ENCODE measurements at places on chromosomes 5 and 9. TPM values are rescaled to one million over a fixed set of nuclear protein-coding genes. Genes with fewer than 3 reads are reported as not detected.
A peak's percentile ranks its signal among the peaks of the same experiment; 100 is the strongest.

DNA sequence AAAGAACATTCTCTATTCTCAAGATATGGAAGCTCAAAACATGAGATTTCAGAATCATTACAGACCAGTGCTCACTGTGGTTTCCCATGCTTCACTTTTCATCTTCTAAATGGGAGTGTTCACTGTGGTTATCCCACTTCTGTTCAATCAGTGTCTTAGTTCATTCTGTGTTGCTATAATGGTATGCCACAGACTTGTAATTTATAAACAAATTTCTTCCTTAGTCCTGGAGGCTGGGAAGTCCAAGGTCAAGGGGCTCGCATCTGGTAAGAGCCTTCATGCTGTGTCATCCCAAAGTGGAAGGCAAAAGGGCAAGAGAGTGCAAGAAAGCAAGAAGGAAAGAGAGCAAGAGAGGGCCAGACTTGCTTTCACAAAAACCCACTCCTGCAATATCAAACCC is 146.3 kb downstream of the TTC39B start:
- H3K27me3 ChIP-seq: no peaks in the 10 kb centered on the region
- peak overlapping the region; percentile 43 for H3K27ac ChIP-seq
- peaks cover 20% of the 10 kb centered on the region for H3K4me1 ChIP-seq
- no peaks in the 10 kb centered on the region for H3K36me3 ChIP-seq
- no peak overlapping the region for H3K4me3 ChIP-seq
- no peak for DNase-seq

DNA sequence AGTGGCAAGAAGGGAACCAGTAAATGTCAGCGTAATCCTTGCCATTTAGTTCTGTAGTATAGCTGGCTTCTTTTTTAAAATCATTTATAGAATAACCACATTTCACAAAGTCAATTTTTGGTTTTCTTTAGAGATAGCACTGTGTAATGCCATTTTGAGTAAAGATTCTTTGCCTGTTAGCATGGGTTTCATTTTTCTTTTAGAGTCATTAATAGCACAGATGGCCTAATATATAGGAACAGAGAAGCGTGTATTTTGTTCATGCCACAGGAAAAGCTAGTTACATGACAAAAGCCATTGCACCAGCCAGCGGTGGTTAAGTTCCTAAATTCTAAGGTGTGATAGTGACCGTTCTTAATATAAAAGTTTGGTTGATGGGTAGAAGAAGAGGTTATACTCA is 1363.9 kb downstream of the MAT2B start:
- H3K36me3 ChIP-seq: peaks cover 3% of the 10 kb centered on the region
- H3K27ac ChIP-seq: no peak overlapping the region
- no peaks in the 10 kb centered on the region for H3K27me3 ChIP-seq
- H3K4me1 ChIP-seq: no peaks in the 10 kb centered on the region

GRCh38 chr9:33320230-33320567 is 29.9 kb downstream of the NFX1 start:
- H3K27ac ChIP-seq: no peak overlapping the region
- peaks cover 30% of the 10 kb centered on the region for H3K36me3 ChIP-seq
- DNase-seq: no peak
- H3K4me3 ChIP-seq: no peak overlapping the region

IGFBPL1 gene
- 63.8 TPM for total RNA-seq

DNA sequence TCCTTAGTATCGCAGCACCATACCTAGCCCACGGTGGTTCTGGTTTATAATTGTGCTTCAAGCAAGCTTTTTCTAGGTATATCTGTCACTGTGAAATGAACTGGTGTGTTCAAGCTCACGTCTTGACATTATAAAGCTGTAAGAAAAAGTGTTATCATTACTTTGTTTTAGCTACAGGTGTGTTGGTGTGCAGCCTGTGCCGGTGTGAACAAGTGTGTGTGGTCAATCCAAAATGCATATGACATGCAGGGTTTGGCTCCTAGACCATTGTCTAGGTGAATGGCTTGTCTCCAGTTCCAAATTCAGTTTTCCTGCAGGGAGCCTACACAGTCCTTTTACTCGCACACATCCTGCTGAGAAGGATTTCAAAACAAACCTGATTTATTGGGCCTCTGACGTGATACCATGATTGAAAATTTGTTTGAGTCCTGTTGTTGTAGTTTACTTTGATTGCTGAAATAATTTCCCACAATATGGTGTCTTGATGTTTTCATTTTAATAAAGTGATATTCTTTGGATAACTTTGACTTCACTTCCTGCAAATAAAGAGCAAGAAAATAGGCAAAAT is 3.7 kb downstream of the LSM11 start:
- no peak for DNase-seq
- no peaks in the 10 kb centered on the region for H3K36me3 ChIP-seq
- H3K27ac ChIP-seq: no peak overlapping the region
- peak overlapping the region; percentile 47 for H3K4me3 ChIP-seq

DNA sequence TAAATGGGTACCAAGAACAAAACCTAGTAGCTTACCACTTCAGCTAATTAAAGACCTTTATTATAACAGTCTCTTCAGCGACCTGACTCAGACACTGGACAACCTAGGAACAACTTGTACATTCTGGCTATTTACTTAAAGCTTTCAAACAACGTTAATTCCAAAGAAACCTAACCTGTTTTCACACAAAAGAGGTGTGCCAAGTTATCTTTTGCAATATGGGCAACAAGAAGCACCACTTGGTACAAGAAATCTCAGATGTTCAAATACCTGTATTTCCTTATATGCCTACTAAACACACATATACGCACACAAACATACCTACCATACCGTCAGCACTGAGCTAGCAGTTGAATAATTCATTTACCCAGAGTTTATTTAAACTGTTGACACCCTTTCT is 23.0 kb downstream of the RNF145 start:
- DNase-seq: no peak
- peaks cover 26% of the 10 kb centered on the region for H3K4me1 ChIP-seq
- H3K36me3 ChIP-seq: peaks cover 17% of the 10 kb centered on the region

DNA sequence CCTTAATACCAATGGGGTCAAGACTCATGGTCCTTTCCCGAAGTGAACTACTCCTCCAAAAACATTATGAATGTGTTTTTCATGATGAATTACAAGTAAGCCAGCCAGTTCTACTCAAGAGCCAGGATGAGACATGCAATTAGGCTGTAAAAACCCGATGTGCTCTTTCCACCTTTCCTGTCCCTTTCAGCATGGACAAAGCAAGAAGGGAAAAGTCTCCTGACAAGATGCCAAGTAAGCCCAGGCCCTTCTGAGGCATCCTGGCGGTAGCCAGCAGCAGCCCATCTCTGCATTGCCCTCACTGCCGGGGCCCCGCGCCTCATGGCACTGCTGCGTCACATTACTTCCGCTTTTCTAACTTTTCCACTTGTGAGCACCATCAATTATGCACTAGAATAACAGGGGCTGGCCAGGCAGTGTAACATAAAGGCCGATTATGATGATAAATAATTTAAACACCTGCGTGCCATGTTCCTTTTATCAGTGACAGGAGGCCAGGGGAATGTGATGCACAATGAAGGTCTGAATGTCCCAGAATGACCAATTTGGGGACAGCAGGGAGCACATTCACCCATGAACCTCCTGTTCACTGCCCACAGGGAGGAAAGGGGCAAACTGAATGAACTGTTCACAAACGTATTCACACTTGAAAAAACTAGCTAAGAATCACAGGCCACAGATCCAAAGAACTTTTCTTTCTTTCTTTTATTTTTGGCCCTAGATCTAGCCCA is 37.4 kb downstream of the EFNA5 start:
- H3K27ac ChIP-seq: no peak overlapping the region
- H3K4me3 ChIP-seq: no peak overlapping the region
- DNase-seq: no peak
- H3K4me1 ChIP-seq: peaks cover 32% of the 10 kb centered on the region
- peaks cover 3% of the 10 kb centered on the region for H3K36me3 ChIP-seq
